Activated naive CD4-positive, alpha-beta T cell treated with anti-CD3 and anti-CD28 coated beads, Interleukin-2, amount 10 ng/mL, durations not matched to agents 5 hours and 36 hours (primary cell): ENCODE measurements at places on chromosomes 2 and 18. TPM values are rescaled to one million over a fixed set of nuclear protein-coding genes. Genes with fewer than 3 reads are reported as not detected.

The HRH4 gene
- not detected for total RNA-seq

The GAD1 gene
- 0.38 TPM for total RNA-seq

The SNTG2 gene
- total RNA-seq, result 0.71 TPM

The MTERF4 gene
- 56.9 TPM for total RNA-seq

The IL18R1 gene
- total RNA-seq, result 38.2 TPM

The SLC4A5 gene
- 4.6 TPM for total RNA-seq

The MRPS5 gene
- 67.5 TPM for total RNA-seq

The TBR1 gene
- total RNA-seq, result not detected

The ANKRD53 gene
- total RNA-seq, result not detected

The TLX2 gene
- total RNA-seq, result 0.55 TPM

The CHPF gene
- 12.1 TPM for total RNA-seq
